Daoy (cell line): ENCODE measurements at places on chromosomes 7 and 10. TPM values are rescaled to one million over a fixed set of nuclear protein-coding genes. Genes with fewer than 3 reads are reported as not detected.
A peak's percentile ranks its signal among the peaks of the same experiment; 100 is the strongest.

- DNase-seq = no peak
These were observed 141.7 kb downstream of the USP6NL start for GRCh38 chr10:11469575-11470391.

DNA sequence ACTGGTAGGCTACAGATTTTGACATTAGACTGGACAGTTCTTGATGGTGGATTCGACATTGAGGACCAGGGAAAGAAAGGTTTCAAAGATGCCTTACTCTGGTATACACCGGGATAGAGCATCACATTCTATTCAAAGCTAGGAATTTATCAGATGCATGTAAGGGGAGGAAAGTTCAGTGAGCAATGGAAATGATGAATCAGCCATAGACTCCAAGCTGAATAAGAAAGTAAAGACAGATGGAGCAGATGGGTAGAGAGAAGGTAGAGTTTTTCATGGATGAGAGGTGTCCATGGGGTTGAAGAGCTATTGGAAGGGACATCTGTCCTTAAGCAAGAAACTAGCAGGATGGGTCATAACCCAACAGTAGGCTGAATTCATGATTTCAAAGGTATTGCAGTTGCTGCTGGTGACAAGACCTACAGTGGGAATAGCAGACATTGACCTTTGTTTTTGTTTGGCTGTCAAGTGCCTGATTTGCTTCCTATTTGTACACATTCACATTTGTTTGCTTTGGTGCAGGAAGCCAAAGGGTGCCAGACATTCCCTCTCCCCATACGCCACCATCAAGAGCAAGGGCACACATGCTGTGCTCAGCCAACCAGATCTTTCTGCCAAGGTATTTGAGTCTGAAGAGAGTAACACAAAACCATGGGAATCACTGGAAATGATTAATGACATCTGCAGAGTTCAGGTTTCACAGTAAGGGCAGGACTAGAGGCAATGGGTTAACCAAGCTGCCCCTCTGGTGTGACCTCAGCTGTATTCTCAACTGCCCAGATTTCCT lies 8.6 kb upstream of the CACUL1 start:
- DNase-seq = no peak

The CYP2C8 gene
- not detected in 2 replicates for total RNA-seq

- DNase-seq = no peak
These were observed 48.6 kb upstream of the SLIT1 start for GRCh38 chr10:97234400-97234799.

- DNase-seq = no peak
These were observed 231.3 kb downstream of the LRMDA start for GRCh38 chr10:75662715-75663114.

The ELMO1 gene
- 7.0 and 25.3 TPM in 2 replicates for total RNA-seq

- no peak for DNase-seq
These were observed 1.0 kb upstream of the DCLRE1C start for GRCh38 chr10:14954934-14955333.

DNA sequence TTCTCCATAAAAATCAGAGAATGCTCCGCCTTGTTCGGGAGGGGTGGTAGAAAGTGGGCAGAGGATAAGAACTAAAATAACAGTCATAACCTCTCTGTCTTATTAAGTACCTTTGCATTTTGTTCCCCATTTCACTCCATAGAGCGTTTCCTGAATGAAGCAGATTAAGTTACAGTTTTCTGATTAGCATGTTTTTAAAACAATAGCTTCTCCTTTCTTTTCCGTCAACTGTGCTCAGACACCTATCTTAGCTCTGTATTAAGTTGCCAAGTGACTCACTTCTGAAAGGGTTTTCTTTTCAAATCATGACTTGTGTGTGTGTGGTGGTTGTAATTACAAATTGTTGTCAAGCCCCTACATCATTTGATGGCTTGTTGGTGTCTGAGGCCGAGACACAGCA lies 1.4 kb downstream of the HABP2 start:
- DNase-seq = peak; percentile 6

- peak; percentile 39 for DNase-seq
These were observed 37.2 kb upstream of the PCBD1 start for GRCh38 chr10:70925377-70926225.

GRCh38 chr7:4715410-4715776 lies 33.3 kb downstream of the FOXK1 start:
- DNase-seq = no peak

DNA sequence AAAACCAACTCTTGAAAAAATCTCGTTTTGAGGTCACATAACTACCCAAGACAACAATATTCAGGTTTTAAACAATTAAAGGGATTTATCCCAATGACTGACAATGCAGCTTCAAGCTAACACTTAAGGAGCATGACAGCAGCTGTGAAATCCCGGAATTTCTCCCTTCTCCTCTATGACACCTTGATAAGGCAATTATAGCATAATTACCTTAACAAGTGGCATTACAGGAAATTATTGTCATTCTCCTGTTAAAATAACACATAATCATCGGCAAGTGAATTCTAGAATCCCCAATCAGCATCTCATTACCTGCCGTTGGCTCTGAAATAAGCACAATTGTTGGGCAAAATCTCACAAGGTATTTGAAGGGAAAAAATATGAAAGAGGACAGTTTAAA lies 417.0 kb upstream of the PFKP start:
- no peak for DNase-seq

GRCh38 chr7:92964141-92964540 lies 127.8 kb upstream of the CDK6 start:
- DNase-seq = no peak

The SRGN gene
- total RNA-seq = 8.3 and 11.5 TPM in 2 replicates

DNA sequence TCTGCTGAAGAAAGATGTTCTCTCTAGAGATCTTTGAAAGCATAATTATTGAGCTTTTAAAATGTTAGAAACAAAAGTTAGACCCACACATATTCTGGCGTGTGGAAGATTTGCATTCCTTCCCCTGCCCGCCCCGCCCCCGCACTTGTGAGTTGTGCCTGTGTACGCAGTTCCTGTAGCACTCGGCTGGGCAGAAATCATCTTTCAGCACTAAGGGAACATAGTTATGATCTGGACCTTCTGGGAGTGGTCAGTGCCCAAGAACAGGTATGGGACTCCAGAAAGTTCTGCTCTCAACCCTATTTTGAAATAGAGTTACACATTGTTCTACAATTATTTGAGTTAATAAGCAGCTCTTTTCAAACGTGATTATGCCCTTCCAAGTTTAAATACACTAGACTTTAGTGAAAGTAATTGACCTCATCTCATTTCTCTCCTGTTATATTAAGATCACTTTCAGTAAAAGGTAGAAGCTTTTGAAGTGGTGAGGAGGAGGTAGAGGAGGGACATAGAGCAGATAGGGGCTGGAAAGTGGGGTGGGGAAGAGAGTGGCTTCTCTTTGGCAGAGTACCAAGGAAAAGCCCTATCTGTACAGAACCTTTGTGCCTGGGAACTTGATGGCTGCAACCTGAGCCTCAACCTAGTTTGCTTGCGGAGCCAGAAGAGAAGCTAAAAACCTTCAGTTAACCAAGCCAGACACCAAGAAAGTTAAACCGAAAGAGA lies 5.7 kb downstream of the BLVRA start:
- peak; percentile 50 for DNase-seq

The TDRD1 gene
- 0.06 TPM in 1 of 2 replicates, not detected in the other for total RNA-seq

DNA sequence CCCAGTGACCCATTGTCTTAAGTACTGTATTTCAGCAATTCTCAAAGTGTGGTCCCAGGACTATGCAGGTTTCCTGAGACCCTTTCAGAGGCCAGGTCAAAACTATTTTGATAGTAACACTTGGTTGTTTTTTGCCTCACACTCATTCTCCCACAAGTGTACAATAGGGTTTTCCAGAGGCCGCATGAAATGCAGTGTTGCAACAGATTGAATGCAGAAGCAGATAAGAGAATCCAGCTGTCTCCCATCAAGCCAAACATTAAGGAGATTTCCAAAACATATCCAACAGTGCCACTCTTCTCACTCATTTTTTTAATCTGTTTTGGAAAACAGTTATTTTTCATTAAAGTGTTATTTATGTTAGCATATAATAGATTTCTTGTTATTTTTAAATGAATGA lies 20.0 kb downstream of the VKORC1L1 start:
- DNase-seq = no peak

The SPDYE1 gene
- total RNA-seq = not detected in 2 replicates

The HPSE2 gene
- total RNA-seq = 0.06 and 0.54 TPM in 2 replicates

The LRMDA gene
- 1.6 TPM in 1 of 2 replicates, not detected in the other for total RNA-seq

DNA sequence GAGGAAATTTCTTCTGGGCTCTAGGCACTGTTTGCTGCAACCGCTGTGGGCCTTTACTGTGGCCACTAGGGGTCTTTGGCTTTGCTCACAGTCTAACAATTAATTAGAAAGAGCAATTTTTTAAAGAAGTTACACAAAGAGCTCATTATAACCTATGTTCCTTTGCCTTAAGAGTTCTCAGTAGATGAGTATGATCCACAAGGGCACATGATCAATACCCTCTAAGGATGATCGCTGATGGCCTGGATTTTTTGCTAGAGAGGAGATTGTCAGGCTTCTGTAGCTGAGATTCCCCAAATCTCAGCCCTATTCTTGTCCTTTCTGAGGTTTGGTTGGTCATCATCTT lies 80.8 kb upstream of the RHOBTB1 start:
- DNase-seq = no peak

GRCh38 chr10:68303849-68304412 lies 27.9 kb upstream of the HNRNPH3 start:
- no peak for DNase-seq

DNA sequence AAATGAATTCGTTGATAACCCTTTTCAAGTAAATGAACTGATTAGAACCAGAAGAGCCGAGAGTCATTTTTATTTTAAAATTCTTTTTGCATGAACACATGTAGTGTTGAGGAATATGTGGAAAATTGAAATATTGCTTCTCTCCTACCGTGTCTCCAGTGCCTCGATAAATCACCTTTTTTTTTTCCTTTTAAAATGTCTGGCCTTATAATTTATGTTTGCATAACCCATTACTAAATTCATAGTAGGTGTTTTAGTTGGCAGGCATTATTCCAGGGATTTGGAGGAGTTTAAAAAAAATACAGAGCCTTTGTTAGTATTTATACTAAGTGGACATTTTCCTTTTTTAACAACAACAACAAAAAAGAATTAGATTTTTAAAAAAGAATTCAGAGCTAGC lies 115.6 kb downstream of the CUX1 start:
- DNase-seq = no peak

DNA sequence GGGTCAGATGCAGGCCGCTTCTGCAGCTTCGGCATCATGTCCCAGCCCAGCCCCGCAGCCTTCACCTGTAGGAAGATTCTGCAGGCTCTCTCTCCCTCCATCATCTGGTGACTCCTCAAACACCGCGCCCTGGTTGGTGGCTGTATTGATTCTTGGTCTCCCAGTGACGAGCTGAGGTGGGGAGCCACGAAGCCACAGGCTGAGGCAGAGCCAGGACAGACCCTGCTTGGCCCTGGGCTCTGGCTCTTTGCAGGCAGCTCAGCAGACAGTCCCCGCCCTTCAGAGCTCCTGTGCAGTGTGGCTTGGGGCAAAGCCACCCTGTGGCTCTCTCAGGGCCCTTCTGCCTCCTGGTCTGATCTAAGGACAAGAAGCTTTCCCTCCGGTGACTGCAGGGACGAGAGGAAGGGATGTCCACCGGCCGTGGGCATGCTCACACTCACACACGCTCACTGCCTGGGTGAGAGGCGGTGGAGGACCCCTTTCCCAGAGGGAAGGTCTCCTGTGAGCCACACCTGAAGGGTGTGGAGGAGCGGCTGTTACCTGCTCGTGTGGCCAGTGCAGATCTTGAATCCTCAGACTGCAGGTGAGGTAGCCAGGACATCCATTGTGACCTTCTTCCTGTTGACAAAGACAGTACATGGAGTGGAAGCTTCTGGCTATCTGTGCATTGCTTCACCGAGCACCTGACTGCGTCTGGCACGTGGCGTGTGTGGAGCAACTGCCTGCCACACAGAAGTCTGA lies 79.6 kb downstream of the INPP5A start:
- DNase-seq = no peak

The BPGM gene
- 68.1 and 71.2 TPM in 2 replicates for total RNA-seq

DNA sequence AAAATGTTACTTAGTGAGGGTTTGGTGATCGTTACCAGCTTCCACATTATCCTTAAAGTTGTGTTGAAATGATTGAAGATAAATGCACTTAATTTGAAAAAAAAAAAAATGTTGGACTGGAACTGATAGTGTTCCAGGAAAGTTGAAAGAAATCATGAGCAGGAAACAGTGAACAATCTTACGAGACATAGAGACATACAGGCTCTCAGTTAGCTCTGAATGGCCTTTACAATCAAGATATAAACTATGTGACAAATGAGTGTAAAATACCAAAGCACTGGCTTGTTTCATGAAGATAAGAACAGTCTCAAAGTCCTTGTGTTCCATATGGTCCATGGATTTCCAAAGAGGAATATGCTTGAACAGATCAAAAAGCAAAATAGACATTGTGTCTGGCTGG lies 430.1 kb upstream of the ETV1 start:
- no peak for DNase-seq

The PODXL gene
- 27.1 and 27.8 TPM in 2 replicates for total RNA-seq

The STEAP1 gene
- total RNA-seq = 24.9 and 28.5 TPM in 2 replicates

GRCh38 chr7:130894146-130894908 lies 160.3 kb upstream of the KLF14 start:
- DNase-seq = peak; percentile 99

- DNase-seq = no peak
These were observed 844 bp upstream of the KAT6B start for GRCh38 chr10:74825371-74826141.

GRCh38 chr10:12701696-12702095 lies 299.8 kb downstream of the CCDC3 start:
- DNase-seq = peak; percentile 52

- DNase-seq = no peak
These were observed 256.9 kb downstream of the ABCA13 start for GRCh38 chr7:48428091-48428684.

GRCh38 chr7:86963599-86964230 lies 95.7 kb downstream of the ELAPOR2 start:
- DNase-seq = peak; percentile 28

DNA sequence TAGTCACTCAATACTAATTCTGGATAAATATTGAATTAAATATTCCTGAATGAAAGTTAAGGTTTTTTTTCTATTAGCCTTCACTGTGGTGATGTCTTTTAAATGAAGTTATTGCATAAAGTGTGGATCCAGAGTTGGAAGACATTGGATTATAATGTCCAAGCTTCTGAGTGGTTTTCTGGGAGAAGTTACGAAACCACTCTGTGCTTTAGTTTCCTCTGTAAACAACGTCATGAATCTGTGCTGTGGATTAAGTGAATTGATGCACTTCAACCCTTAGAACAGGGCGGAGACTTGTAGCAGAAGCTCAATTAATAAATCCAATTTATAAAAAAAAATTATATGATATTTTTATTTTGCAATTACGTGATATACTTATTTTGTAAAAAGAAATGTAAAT lies 271.7 kb downstream of the BICC1 start:
- DNase-seq = no peak

GRCh38 chr10:130495891-130496636 lies 359.9 kb downstream of the GLRX3 start:
- DNase-seq = no peak

DNA sequence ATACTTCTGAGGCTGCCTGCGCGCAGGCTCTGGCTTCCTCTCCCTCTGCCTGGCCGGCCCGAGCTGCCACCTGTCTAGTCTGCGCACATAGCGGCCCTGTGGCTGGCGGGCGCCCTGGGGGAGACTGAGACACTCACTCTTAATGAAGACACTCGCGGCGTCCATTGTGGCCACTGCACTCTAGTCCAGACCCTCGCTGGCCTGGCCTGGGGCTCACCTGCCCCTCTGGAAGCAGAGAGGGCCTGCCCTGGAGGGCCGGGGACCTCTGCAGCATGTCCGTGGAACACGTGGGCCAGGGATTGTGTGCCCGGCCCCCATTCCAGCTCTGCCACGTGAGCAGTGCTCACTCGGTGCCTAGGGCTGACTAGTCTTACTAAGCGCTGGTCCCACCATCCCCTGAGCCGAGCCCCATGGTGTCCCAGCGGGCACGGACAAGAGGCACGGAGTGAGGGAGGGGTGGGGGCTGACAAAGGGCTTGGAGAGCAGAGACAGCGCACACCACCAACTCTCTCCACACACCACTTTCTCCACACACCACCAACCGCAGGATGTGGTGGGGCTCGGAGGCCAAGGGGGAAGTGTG lies 149.3 kb downstream of the ELFN1 start:
- DNase-seq = no peak
